ENCODE measurements at places on chromosomes 11 and 22.

GRCh38 chr22:38871360-38872171 lies 450 bp downstream of the CBX6 start:
- DNase-seq, result no peak

GRCh38 chr22:39253435-39254070 lies 8.8 kb upstream of the PDGFB start:
- no peak for DNase-seq

DNA sequence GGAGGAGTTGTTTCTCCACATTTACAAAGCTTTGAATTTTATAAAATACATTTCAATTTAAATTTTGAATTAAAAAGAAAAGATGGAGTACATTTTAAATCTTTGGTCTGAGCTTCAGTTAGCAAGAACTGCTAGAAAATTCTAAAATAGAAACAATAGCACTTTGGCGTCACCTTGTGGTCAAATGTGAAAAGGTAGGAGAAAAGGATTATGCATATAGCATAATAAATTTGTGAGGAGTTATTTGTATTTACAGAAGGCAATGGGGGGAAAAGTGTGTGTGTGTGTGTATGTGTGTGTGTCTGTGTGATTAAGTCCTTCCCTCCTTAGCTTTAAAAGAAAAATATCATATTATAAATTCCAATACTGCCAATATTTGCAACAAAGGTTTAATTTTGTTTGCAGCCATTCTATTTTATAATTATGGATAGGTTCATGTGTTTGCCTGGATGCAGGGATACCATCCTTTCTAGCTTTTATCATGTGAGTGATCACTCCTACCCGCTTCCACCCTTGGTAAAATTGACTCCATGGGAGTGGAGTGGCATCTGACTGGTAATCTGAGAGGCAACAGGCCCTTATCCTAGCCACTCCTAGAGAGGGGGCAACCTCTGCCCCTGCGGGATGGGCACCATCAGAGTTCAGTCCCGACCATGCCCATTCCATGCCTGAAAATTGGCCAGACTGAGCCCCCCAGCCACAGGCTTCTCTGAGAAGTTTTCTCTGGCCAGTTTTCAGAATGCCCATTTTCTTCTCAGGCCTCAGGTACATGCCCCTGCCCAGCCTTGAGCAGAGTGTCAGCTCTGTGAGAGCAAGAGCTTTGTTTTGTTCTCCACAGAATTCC lies 13.6 kb upstream of the LGR4 start:
- no peak for DNase-seq

DNA sequence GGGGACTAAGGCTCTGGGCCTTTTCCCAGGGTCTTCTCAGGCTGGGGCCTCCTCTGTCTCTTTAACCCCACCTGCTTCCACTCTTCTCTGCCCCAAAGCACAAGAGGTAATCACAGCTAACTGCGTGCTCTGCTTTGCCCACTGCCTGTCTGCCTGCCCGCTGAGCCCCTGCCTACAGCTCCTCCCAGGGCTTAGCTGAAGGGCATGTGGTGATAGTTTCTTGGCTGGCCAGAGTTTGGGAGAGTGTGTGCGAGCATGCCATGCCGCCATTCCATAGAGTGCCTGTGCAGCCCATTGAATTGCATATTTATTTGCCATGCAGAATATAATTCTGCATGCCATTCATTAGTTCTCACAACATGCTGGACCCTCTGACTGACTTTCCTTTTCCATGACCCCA lies 32.5 kb downstream of the PHLDB1 start:
- no peak for DNase-seq

DNA sequence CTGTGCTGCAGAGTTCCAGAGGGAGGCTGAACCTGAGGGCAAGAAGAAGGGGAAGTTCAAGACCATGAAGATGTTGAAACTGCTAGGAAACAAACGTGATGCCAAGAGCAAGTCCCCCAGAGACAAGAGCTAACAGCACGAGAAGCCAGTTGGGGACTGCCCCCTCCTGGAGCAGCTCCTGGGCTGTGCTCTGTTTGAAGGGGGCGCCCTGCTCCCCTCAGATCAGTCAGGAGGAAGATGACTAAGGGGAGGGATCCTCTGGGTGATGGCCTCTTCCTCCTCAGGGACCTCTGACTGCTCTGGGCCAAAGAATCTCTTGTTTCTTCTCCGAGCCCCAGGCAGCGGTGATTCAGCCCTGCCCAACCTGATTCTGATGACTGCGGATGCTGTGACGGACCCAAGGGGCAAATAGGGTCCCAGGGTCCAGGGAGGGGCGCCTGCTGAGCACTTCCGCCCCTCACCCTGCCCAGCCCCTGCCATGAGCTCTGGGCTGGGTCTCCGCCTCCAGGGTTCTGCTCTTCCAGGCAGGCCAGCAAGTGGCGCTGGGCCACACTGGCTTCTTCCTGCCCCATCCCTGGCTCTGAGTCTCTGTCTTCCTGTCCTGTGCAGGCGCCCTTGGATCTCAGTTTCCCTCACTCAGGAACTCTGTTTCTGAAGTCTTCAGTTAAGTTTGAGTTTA lies 12.6 kb downstream of the C22orf23 start:
- DNase-seq, result no peak

DNA sequence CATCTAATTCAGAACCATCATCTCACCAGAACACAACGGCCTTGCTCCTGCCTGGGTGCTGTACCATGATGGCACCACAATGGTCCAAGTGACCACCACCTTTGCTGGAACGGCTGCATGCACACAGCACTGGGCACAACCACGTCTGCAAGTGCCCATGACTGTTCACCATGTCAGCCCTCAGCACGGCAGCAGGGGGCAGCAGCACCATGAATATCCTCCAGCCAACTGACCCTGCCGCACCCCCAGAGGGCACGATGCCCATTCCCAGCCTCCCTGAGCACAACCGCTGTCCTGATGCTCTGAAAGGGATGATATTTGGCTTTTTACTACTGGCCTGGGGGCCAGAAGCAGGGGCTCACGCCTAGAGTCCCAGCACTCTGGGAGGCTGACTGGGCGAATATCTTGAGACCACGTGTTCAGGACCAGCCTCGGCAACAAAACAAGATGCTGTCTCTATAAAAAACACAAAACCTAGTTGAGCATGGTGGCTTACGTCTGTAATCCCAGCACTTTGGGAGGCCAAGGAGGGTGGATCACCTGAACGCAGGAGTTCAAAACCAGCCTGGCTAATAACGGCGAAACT lies 25.7 kb downstream of the DRD4 start:
- no peak for DNase-seq

DNA sequence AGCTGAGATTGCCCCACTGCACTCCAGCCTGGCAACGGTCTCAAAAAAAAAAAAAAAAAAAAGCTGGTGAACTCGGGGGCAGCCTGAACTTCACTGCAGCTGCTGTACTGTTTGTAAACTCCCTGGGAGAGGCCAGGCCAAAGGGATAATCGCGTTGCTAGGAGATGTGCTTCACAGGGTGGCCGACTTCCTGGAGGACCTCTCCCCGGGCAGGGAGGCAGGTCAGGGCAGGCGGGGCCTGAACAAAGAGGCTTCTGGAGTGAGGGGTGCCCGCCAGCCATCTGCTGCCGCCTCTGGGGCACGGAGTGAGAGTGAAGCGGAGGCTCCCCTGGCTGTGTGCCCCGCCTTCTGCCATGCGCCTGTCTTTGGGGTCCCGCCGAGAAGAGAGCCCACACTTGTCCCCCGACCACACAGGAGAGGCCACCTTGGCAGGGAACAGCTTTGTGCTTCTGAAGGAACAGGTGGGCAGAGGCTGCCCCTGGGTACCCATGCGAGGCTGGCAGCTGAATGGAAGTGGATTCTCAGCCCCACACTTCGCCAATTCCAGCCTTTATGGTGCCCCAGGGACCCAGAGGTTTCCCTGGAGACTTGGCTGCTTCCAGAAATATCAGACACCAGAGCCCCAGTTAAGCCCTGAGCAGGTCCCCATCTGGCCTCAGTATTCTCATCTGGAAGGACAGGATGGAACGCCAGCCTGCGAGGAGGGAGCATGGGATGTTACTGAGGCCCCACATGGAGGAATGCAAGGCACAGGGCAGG lies 29.6 kb downstream of the TMEM184B start:
- no peak for DNase-seq

DNA sequence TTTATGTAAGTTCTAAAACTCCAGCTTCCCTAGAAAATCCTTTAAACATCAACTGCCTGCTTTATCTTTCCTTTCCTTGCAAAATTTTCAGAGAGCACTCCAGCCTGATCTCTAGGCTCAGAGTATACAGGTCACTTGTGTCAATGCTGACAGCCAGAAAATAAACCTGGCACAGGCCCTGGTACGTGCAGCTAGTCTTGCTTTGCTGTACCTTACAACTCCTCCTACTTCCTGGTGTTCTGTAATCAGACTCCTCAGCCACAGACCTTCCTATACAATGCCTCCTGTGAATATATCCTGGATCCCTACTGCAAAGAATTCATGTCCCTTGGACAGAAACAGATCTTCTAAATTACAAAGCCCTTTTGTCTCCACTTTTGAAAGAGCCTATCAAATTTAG lies 24.2 kb upstream of the TMEM123 start:
- DNase-seq, result no peak

DNA sequence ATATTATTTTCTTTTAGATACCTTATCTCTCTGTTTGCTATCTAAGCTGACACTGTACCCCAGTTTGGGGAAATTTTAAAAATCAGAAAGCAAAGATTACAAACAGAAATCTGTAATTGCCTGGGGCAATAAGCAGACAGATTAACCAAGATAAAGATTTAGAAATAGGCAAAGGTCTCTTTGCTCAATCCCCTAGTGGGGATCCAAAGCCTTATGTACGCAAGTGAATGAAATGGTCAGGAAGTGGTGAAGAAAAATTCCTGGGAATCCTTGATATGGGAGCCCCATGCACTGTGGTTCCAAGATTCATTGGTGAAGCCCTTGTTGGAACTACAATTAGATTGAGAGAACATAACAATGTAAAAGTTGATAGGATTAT lies 139.5 kb upstream of the GUCY1A2 start:
- no peak for DNase-seq

Data from activated CD4-positive, CD25-positive, alpha-beta regulatory T cell treated with anti-CD3 and anti-CD28 coated beads, Interleukin-2, amount 50 U/mL, for 16 hours (primary cell).